ENCODE measurements at places on chromosomes 11 and 22.

DNA sequence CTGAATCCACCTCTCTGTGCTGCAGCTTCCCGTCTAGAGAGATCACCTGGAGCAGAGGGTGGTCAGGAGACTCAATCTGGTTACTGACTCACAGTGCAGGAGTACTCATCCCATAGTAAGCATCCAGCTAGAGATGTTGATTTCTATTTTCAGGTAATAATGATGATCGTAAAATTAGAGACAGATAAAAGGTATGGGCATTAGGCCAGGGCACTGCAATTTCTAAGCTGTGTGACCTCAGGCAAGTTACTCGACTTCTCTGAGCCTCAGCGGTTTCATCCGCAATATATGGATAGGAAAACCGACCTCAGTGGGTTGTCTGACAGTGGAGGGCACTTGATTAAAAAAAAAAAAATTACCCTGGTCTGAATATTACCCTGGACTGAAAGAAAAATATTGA, 13.8 kb upstream of the SAMM50 start:
- no peak for DNase-seq

GRCh38 chr11:8102965-8103364, 22.0 kb downstream of the TUB start:
- DNase-seq: no peak

DNA sequence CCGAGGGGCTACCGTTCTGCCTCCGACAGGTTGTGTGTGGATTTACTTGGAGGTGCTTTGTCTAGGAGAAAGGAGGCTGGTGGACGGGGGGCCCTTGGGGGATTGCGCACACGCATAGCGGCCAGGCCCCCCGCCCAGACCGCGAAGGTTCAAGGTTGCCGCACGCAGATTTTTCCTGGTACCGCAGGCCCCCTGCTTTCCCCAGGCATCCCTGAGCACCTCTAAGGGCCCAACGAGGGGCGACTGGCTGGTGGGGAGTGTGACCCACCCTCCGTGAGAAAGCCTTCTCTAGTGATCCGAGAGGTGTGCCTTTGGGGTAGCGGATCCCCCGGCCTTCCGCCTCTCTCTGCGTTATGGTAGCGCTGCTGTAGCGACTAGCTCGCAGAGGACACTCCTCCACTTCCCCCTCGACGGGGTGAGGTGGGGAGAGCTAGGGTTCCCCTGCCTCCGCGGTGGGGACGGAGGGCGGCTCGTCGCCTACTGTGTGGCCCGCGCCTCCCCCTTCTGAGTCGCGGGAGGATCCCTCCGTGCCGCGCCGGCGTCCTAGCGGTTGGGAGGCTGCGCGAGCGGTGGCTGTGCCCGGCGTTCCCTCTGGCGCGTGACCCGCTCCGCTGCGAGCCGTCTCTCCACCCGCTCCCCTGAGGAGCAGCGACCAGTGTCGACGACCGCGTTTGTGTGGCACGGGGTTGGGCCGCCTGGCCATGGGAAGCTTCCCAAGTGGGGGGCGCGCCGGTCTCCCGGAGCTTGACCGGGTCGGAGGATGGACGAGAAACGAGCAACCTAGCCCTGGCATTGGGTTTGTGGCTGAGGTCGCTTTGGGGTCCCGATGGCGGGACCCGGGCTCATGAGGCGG, 3900.0 kb upstream of the OR11H1 start:
- no peak for DNase-seq

GRCh38 chr11:66055021-66055420, 2.9 kb downstream of the SF3B2 start:
- no peak for DNase-seq

GRCh38 chr11:119149786-119150275, 979 bp downstream of the ABCG4 start:
- no peak for DNase-seq

- no peak for DNase-seq
Measured at GRCh38 chr11:99916078-99916477, 771.0 kb upstream of the ARHGAP42 start.

- DNase-seq: no peak
Measured at GRCh38 chr22:43237280-43237679, 50.3 kb upstream of the TTLL12 start.

DNA sequence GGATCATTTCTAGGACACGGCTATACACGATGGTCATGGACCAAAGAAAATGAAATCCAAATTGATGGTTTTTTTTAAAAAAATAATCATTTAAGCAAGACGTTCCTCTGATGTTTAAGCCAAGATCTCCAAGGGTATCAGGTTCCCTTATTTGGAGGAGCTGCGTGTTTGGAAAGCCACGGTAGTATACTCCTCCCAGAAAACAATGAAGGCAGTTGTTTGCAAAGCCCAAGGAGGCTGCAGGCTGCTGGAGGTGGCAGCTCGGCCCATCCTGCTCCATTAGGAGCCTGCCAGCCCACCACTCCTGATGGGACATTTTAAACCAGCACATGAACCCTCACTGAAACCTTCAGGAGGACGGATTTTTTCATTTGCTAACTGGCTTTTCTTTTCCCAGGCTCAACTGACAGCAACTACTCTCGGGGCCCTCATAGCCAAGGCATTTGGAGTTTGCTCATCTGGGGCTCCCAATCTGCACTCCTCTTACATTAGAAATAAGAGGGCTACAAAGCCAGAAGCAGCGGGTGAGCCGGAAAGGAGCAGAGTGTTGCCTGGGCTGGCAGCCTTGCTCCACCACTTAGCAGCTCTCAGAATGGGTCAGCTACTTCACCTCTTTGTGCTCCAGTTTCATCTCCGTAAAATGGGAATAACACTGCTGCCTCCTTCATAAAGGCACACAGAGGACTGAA, 58.4 kb downstream of the ABTB2 start:
- no peak for DNase-seq
